CD4-positive, alpha-beta T cell treated with Interferon gamma for 1 hour (primary cell): ENCODE measurements at places on chromosomes 11 and 22.

DNA sequence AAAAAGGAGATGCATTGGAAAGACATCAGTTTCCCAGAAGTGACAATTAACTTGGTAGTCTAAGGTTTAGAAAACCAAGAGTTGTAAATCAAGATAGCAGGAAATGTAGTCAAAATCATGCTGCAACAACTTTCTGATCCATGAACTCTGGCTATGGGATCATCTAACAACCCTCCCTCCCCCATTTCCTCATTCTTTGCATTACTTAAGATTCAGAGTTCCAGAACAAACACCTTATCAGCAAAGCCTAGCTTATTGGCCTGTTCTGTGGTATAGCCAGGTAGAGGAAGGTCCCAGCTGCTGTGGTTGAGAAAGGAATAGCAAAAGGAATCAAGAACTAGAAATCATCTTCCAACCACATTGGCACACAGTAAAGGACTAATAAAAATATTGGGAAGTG lies 651.1 kb downstream of the METTL15 start:
- DNase-seq, result no peak

GRCh38 chr11:21385669-21386440 lies 716.5 kb downstream of the NELL1 start:
- no peak for DNase-seq

DNA sequence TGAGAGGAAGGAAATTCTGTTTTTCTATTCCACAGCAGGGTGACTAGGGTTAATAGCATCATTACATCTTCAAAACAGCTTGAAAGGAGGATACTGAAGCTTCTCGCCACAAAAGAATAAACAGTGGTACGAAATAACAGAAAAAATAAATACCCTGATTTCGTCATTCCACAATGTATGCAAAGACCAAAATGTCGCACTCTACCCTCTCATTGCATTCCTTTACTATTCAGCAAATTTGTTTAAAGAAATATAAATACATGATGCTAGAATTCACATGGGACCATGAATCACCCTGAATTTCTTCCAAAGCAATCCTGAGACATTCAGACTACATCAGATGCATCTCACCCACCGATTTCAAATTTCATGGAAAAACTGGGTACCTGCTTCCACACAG lies 112.3 kb upstream of the TOP3B start:
- DNase-seq, result no peak

DNA sequence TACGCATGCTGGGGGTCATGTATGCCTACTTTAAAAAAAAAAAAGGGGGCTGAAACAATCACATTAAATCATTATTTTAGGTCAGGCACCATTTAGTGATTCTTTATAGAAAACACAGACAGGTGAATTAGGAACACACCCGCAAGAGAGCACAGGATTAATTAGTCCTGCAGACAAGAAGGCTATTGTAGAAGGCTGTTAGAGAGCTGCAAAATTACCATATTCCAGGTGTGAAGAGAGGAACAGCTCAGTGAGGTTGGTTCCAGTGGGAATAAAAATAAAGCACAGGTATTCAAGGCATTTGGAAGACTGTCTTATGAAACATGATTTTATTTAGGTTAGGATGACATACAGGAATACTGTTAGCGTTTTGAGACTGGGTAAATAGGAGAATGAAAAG lies 649.1 kb downstream of the OPCML start:
- DNase-seq, result no peak

GRCh38 chr22:35911877-35912276 lies 116.7 kb downstream of the RBFOX2 start:
- DNase-seq, result no peak

DNA sequence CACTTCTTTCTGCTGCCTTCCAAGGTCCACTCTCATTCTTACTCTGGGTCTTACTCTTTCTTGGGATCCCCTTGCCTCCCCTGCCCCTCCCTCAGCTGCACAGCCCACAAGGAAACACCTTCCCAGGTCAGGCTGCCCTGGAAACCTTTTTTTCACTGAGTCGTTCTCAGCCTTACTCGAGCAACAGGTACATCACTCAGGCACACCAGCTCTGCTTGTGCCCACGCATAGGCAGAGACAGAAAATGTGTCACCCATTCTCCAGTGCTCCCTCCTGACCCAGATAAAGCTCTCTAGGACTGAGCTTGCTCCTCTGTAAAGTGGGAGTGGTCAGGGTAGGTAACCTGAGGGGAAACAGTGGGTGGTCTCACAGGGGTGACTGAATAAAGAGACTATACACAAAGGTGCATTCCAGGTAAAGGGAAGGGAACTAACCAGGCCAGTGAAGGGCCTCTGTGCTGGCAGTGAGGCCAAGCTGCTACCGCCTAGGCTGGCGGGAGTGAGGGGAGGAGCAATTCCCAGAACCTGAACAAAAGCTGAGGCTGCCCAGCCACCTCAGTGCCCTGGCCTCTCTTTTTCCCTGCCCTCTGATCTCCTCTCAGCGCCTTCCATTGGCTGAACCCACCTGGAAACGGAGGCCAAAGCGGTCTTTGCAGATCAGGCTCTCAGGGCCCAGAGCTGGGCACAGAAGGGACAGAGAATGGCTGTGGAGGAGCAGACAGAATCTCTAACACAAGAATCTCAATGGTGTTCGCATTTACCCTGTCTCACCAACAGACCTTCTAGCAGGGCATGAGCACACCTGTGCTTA lies 15.9 kb downstream of the PRG3 start:
- no peak for DNase-seq

- no peak for DNase-seq
Observed at GRCh38 chr22:31719850-31720471, 30.0 kb downstream of the PRR14L start.

- no peak for DNase-seq
Observed at GRCh38 chr11:72574548-72575460, 99.4 kb downstream of the PDE2A start.

DNA sequence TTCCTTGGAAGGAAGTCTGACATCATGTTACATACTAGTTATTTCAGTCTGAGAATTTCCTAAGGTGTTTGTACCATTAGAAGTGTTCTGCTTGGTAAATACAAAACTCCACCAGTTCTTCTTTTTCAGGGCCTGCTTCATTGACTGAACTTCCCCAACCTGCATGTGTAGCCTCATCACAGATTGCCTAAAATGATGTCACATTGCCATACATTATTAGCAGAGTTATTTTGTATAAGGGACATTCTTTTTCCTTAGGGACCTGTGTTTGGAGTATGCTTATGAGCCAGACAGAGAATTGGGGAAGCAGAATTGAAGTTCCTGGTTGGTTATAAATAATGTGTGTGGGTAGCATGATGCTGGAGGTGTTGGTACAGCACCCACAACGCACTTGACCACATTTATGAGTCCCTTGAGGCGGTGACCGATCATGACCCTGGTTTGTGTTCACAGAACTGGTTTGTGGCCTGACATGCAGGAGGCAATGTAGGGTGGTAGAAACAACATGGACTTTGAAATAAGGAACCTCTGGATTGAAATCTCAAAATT lies 16.4 kb upstream of the MMP7 start:
- DNase-seq, result peak; percentile 67

- no peak for DNase-seq
Observed at GRCh38 chr11:35282221-35282882, 137.0 kb downstream of the SLC1A2 start.

- DNase-seq, result no peak
Observed at GRCh38 chr11:82909015-82909640, 7.6 kb downstream of the DDIAS start.

DNA sequence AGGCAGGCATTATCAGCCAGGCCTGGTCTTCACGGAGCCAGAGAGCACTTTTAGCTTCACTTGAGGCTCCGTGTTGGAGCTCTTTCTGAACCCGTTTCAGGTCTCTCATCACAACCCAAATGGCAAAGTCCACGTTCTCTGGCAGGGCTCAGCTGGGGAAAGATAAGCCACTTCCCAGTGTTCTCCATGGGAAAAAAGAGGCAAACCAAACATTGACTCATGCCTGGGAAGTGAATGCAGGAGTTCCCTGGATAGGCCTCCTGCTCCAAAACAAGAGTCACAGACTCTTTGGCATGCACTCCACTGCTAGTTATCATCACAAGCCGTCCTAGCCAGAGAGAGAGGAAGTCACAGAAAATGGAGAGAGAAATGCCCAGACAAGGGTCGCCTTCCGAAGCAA lies 11.6 kb downstream of the OPCML start:
- DNase-seq, result no peak

GRCh38 chr22:30325065-30325720 lies 1.5 kb downstream of the TBC1D10A start:
- no peak for DNase-seq

- DNase-seq, result no peak
Observed at GRCh38 chr11:13210424-13210823, 67.2 kb upstream of the BMAL1 start.

DNA sequence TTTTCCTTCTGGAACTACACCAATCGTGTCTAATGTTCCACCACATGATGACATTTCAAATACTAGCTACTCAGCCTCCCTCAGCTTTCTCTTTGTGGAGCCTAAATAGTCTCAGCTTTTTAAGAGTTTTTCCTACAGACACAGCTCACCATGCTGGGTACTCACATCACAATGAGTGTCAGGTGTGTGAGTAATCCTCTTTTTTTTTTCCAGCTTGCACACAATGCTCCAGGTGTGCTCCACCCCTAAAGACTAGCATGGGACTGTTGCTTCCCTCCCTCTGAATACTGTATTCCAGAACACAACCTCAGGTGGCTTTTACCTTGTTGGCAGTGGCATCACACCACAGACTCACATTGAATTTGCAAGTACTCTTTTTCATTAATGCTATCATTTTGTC lies 11.7 kb downstream of the BTG4 start:
- DNase-seq, result no peak
